Stimulated activated effector memory CD8-positive, alpha-beta T cell treated with anti-CD3 and anti-CD28 coated beads, Interleukin-12 subunit alpha, Interleukin-12 subunit beta, amount 100 ng/mL, for 72 hours (primary cell): ENCODE measurements at places on chromosomes 4 and X.
A peak's percentile ranks its signal among the peaks of the same experiment; 100 is the strongest.

DNA sequence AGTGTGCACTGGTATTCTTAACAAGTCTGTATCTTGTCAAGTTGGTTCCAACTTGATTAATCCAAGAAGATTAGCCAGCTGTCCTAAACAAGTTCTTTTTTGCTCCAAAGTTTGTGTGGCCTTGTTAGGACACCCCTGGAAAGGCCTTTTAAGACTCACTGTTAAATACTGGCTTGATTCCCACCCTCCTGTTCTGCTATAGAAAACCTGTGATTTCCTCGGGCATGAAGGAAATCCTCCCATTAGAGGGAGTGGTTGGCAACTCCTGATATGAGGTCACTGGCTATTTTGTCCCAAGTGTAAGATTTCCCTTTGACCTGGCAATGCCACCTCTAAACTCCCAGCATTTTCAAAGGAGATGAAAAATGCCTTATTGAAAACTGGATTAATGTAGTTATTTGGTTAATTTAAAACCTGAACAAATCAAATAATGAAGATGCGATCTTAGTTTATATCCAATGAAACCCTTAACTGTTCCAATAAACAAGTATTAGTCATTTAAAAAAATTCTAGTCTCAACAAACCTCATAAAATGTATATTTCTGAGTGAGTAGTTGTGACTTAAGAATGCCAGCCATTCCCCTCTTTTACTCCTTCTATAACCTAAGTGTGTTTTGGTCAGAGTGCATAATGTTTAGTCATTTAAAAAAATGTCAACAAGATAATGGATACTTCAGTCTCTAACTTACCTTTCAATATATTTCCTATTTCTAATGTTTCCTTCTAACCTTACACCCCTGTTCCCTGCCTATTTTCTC lies 94.4 kb downstream of the NPNT start:
- no peak for DNase-seq

DNA sequence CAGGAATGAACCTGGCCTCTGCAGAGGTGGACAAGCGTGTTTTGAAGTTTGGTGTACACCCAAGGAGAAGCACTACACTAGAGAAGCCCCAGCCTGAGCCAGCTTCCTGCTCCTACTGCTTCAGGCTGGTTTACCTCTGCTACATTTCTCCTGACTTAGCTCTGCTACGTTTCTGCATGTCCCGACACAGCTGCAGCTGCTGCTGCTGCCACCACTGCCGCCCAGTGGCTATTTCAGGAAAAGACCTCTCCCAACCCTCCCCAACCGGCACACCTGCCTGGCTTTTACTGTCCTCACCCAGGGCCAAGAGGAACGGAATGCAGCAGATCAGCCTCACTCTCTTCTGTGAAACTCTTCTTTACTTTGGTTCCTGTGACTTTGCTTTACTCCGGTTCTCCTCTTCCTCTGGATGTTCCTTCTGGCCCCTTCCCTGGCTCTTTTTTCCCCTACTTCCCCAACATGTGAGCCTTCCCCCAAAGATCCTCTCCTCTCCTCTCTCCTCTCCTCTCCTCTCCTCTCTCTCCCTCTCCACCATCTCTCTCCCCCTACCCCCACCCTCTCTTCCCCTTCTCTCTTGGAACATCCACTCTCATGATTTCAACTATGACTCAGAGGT lies 3.1 kb upstream of the P2RY4 start:
- DNase-seq: peak; percentile 50

DNA sequence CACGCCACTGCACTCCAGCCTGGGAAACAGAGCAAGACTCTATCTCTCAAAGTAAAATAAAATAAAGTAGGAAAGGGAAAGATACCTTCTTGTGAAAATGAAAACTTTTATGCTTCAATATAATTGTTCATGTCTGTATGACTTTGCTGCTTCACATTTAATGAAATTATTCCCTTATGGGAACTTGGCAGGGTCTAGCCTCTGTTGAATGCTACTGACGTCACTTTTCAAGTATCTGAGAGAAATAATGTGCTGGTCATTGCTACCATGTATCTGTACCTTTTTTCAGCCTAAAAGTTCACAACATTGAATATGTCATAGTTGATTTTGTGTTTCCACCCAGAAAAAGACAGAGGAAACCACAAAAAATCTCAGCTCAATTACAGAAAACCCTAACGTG lies 65.2 kb downstream of the PRDM5 start:
- DNase-seq: no peak

DNA sequence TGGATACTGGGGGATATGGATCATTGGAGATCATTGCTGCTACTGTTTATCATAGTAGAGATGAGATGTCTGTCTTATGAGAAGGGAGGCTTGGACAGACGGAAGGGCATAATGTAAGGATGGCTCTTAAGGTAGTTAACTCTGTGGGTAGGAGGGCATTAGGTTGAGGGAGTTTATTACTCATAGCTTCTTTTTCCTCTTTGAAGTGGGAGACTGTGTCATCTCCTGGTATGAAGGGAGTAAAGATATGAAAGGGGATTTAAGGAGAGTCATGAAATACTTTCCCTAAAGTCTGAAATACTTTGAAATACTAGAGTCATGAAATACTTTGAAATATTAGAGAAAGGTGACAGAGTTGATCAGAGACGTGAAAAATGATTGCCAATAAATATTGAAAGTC lies 255.5 kb upstream of the PITX2 start:
- DNase-seq: no peak

- no peak for DNase-seq
Measured at GRCh38 chr4:85756938-85757337, 282.0 kb downstream of the ARHGAP24 start.

DNA sequence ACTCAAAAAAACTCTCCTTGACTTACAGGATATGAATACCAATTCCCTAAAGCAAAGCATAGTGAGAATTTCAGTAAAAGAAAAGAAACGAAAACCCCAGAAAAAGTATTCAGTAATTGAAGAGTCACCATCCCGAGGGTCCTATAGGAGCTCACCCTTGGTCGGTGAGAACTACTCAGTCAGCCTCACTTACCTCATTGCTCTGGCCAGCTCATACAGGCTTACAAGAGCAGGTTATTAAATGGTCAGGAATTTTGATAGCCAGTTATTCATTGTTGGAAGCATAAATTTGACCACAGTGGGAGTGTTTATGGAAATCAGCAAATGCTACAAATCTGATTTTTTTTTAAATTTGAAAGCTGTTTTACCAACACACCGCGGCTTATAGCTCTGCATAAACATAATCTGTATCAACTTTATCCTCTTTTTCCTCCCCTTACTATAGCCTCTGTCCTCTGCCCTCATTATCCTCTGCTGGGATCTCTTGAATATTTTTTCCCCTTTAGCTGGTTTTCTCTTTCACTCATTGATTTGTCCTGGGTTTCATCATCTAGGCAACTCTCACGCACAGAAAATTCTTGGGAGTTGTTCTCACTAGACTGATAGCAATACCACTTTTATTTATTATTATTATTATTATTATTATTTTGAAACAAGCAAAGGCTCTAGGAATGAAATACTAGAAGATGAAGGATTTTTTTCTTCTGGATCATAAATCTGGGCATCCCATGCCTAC lies 11.0 kb upstream of the CXCL2 start:
- no peak for DNase-seq

DNA sequence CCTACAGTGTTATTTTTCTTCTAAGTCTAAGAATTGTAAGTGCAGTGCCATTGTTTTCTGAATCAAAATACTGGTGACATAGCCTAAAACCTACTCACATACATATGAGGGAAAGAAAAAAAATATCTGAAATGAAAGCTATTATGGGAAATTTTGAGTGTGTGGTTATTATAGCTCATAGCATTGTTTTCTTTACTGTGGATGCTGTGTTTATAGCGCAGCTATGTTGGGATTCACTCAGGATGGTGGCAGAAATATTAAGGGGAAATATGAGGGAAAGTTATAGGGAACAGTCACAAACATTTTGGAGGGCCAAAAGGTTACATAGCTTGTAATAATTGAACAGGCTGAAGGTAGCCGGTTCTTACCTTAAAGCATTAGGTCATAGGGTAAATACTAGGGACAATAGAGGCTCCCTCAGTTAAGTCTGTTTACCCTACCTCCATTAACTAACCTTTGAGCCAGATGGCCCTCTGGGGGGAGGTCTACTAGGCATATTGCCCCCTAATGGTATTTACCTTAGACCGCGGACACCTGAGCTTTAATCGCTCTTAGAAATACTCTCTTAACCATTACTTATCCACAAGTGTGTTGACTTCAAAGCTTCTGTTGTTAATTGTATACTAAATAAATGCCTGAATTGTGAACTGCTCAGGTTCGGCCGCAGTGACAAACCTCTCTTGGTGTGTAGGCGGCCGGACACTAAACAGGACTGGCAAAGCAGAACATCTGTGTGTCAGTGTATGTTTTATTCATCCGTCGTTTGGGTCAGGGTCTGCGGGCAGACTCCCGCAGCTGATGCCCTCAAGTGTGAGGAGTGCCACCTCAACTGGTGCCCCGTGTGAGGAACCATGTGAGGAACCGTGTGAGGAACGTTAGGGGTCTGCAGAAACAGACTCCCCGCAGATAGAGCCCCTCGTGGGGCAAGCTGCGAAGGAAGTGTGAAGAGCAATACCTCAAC lies 21.3 kb upstream of the SULT1B1 start:
- no peak for DNase-seq

GRCh38 chr4:97498875-97499274 lies 644.4 kb downstream of the STPG2 start:
- DNase-seq: no peak

DNA sequence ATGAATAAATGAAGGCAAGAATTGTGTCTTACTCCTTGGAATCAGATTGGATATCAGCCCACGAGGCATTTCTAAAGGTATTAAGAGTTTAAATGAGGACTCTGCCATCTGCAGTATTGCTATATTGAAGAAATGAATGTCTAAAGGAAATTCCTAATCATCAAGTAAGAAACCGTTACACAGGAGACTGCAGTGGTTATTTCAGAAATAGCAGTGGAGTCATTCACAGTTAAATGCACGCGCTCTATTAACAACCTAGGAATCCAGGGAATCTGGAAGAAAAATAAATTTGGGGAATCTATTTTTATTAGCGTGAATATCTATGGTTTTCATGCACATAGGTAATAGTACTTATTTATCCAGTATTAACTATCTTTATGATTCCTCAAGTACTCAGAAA lies 334.2 kb downstream of the TENM3 start:
- no peak for DNase-seq

DNA sequence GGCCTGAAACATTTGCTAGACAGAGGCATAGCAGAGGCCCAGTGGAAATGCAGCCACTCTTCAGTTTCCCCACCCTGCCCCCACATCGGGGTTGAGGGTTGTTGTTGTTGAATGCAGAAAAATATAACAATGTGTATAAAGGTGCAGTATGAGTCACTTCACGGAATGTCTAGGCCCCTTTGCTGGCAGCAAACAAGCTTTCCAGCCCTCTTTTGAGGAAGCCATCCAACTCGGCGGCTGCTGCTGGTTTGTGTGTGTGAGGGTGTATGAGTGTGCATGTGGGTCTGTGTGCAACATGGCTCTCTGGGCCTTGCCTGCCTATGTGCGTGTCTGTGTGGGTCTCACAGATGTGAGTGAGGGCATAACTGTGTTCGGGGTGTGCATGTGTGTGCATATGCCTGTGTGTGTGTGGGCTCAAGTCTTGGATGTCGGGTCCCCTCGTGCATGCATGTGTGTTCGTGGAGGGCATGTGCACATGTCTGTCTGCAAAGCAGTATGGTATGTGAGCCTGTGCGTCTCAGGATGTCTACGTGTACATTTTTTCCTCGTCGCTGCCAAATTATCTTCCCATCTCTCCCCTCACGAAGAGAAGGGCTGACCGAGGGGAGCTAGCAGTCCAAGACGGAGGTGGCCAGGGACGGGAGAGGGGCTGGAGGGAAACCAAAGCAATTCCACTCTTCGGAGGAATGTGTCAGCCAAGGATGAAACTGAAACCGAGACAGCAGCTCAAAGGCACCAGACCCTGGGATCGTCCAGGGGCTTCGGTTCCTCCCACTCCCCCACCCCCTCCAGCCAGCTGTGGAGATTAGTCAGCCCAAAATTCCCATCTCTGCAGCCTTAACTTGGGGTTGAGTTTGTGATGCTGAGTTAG lies 8.4 kb upstream of the ELF4 start:
- DNase-seq: no peak

DNA sequence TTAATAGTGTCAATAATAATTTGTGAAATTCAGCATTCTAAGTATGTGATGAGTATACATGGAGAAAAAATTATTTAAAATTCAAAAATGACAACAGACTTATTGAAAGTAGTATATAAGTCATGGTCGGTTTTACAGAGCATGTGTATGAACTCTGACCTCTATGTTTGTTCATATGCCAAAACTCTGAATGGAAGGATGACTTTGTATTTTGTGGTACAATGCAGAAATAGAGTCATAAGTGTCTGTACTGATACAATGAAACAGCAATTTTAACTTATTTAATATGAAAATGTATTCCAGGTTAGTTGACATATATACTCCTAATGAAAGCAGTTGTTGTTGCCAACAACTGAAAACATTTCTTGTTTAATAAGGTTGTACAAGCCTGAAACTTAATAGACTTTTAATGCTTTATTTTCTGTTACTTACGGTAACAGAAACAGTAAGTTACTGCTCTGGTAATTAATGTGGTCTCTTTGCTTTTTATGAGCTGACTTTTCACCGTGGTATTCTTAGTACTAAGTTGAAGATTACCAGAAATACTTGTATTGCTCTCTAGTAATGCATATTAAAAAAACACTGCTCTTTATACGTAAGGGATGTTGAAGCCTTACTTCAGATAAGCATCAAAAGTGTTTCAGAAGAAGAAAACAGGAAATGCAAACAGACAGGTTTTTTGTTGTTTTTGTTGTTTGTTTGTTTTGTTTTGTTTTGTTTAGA lies 1.9 kb downstream of the UBE2K start:
- no peak for DNase-seq

DNA sequence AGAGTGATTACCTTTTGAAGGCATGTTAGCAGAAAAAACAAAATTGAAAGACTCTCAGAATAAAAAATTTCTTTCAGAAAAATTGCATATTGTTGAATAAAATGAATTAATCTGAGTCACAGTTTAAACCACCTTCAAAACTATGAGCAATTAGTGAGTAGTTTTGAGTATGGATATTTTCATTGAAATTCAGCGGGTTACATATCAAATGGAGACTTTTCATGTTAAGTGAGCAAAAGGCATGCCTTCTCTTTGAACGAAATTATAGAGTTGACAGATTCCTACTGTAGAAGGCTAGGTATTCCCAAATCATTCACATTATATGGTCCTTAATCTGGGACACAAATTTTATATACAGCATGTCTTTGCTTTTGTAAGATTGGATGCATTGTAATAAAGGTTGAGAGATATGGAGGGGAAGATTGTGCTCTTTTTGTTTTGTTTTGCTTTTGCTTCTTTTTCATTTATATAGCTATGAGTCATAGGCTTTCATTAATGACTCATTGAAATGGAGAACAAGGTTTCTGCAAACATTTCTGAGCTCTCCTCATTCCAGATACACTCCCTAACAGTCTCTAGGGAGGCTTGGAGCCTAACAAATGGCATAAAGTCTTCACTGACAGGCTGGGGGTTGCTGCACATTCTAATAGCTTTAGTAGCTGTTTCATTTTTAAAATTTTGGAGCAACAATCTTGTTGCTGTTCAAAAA lies 21.6 kb downstream of the PCDH18 start:
- DNase-seq: no peak

GRCh38 chrX:3748052-3748559 lies 34.7 kb upstream of the PRKX start:
- no peak for DNase-seq
